ENCODE measurements at places on chromosomes 4 and X.

- no peak for DNase-seq
Observed at GRCh38 chr4:7980036-7980435, 40.4 kb upstream of the AFAP1 start.

- no peak for DNase-seq
Observed at GRCh38 chr4:5079581-5079980, 28.3 kb downstream of the STK32B start.

DNA sequence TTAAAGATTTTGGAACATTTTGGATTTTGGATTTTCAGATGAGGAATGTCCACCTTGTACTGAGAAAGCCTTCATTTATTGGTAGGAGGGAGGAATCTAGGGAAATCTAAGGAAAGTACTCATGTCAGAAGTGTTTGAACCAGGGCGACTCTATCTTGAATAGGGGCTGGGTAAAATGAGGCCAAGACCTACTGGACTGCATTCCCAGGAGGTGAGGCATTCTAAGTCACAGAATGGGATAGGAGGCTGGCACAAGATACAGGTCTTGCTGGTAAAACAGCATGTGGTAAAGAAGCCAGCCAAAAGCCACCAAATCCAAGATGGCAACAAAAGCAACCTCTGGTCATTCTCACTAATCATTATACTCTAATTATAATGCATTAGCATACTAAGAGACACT is 118.9 kb downstream of the MXRA5 start:
- no peak for DNase-seq

DNA sequence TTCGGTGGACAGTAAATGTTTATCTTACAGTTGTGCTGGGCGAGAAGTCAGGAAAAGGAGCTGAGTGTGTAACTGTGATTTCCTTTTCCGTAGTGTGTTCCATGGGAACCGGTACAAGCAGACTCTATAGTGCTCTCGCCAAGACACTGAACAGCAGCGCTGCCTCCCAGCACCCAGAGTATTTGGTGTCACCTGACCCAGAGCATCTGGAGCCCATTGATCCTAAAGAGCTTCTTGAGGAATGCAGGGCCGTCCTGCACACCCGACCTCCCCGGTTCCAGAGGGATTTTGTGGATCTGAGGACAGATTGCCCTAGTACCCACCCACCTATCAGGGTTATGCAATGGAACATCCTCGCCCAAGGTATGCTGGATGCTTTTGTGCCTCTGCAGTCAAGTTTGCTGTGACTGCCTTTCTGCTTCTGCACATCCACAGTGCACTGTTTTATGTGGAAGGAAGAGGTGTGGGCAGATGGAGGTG is 27.4 kb downstream of the NOCT start:
- DNase-seq: no peak

- DNase-seq: no peak
Observed at GRCh38 chr4:1207603-1208265, 35.4 kb upstream of the SPON2 start.

GRCh38 chr4:78962597-78963115 is 23.4 kb upstream of the PAQR3 start:
- DNase-seq: no peak

DNA sequence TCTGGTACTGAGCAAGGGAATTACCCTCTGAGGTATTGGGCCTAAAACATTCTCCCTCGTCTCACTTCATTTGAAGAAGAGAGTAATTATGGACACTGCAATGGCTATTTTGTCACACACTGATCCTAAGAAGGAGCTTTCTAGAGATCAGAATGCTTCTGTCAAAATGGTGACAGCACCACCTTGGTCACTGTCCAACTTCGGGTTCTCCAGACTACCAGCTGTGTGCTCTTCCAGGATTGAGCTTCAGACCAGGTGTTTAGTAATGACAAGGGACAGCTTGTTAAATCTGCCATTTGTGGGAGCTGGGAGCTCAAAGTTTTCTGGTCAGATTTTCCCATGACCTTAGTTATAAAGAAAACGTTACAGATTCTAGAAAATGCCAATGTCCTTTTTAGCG is 105.4 kb downstream of the POLA1 start:
- DNase-seq: no peak

- no peak for DNase-seq
Observed at GRCh38 chr4:92120810-92121498, 182.8 kb upstream of the GRID2 start.

DNA sequence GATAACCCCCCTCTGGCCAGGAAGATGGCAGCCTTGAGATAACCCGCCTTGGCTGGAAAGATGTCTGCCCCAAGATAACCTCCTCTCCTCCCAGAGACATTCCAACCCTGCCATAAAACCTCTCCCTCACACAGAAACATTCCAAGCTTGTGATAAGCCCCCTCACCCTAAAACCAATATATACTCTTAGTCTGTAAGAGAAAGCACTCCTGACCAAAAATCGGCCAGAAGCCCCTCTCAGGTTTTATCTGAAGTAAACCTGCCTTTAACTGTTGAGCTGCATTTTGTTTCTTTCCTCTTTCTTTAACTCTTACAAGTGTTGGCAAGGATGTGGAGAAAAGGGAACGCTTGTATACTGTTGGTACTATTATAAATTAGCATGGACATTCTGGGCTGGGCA is 8.5 kb downstream of the ERCC6L start:
- DNase-seq: no peak

All from erythroblast (primary cell).